ENCODE measurements at places on chromosomes 1 and 21. TPM values are rescaled to one million over a fixed set of nuclear protein-coding genes. Genes with fewer than 3 reads are reported as not detected.
A peak's percentile ranks its signal among the peaks of the same experiment; 100 is the strongest.

- DNase-seq = no peak
Measured at GRCh38 chr1:218156595-218156994, 128.5 kb upstream of the RRP15 start.

RPRD2 gene
- 38.5 TPM for total RNA-seq

CA6 gene
- total RNA-seq = not detected

- DNase-seq = peak; percentile 68
Measured at GRCh38 chr1:153771841-153772593, 3.2 kb upstream of the SLC27A3 start.

C2CD2 gene
- total RNA-seq = 31.6 TPM

ARMH1 gene
- total RNA-seq = 19.1 TPM

DNA sequence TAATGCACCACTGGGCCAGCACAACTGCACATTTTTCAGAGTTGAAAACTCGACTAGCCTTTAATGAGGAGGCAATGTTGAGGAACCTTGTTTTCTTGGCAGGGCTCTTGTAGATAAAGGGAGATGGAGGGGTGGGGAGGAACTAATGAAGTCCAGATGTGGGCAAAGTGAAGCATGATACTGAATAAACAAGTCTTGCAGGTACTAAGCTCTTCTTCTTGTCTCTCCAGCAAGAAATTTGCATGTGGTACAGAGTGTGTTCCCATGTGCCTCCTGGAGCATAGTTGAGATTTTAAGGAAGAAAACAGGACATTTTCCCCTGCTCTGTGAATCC lies 47.0 kb downstream of the PLPP3 start:
- no peak for DNase-seq

ARHGAP30 gene
- total RNA-seq = 1.4 TPM

ZBTB8A gene
- total RNA-seq = 14.8 TPM

DNA sequence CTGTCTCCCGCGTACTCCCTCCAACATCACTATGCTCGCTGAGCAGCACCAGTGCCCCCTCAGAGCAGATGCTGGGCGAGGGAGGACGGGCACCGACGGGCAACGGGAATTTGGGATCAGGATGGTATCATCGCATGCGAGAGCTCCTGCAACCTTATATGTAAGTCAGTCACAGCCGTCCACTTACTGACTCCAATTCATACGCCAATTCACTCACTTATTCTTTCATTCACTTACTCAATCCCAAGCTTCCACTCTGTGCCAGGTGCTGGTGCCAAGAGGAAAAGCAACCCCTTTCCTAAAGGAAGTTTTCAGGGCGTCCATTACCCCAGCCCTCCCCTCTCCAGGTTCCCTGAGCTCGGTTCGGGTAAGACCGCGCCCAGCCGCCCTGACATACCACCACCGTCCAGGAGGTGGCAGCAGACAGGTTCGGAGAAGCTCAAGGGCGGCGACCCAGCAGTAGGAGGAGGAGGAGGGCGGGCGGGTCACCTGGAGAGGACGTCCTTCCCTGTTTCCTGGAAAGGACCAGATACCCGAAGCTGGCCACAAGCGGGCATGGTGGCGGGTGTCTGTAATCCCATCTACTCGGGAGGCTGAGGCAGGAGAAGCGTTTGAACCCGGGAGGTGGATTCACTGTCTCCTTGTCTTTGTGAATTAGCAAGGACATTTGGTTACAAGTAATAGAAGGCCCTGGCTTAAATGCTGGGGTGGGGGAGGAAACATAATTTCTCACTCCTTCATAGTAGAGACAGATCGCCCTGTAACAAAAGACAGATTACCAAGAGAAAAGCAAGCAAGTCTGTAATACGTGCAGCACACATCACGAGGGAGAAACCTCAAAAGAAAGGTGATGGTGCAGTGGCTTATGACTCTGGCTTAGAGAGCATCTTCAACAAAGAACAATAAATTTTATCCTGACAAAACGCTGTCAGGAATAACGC lies 7.6 kb upstream of the IL22RA1 start:
- DNase-seq = peak; percentile 95

DNA sequence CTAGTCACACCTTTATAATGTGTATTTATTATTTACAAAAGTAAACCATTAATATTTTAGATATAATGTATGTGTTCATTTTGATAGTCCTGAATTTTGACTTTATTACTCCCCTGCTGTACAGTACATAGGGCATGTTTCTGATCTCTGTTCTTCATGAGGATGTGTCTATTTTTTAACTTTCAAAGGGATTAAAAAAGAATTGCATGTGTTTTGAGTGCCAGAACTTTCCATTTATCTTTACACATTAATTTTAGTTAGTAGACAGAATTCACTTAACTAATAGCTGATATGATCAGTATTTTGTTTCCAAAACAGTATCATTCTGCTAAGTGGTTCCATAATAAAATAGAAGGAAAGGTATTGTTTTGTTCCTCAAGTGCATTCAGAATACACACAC lies 3.1 kb downstream of the PBX1 start:
- DNase-seq = no peak

RNF2 gene
- 36.1 TPM for total RNA-seq

SYT14 gene
- 1.7 TPM for total RNA-seq

DNA sequence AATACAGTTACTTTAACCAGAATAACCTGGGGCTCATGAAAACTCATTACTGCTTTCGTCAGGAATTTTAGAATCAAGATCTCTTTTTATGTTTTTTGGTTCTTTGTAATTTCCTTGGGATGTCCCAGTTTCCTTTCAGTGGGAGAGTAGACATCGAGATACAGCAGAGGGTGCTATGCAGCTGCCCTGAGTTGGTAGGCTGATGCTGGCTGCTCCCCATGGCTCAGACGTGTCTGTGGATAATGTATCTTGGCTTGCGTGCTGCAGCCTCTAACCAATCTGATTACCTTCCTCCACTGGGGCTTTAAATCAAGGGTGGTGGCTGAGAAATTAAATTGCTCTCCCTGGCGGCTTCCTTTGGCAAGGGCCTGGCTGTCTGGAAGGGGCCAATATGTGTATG lies 253.7 kb downstream of the CACNA1E start:
- DNase-seq = no peak

GRCh38 chr1:1171161-1171545 lies 2.5 kb upstream of the TTLL10 start:
- no peak for DNase-seq

- DNase-seq = no peak
Measured at GRCh38 chr1:162094723-162095122, 25.2 kb downstream of the NOS1AP start.

- no peak for DNase-seq
Measured at GRCh38 chr1:179529482-179530195, 46.1 kb downstream of the NPHS2 start.

SYPL2 gene
- total RNA-seq = 0.14 TPM

DNA sequence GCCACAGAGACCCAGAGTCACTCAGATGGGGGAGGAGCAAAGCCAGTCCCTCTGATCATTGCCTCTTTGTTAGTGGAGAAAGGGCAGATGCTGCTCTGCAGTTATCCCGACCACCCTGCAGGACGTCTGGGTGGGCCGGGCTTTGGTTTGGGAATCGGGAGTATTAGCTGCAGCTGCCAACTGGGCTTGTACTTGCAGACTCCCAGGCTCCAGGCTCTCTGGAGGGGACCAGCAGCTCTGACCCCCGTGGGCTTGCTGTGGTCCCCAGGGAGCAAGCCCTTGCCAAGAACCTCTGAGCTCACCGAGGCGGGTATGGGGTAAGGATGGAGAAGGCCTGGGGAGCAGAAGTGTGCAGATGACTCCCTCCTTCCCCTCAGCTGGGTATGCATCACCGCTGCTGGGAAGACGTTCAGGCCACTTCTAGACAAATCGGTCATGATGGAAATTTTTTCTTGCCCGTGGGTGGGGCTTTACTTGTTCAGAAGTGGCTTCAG lies 21.6 kb downstream of the MAPKAPK2 start:
- no peak for DNase-seq

PCP4 gene
- 18.1 TPM for total RNA-seq

DNA sequence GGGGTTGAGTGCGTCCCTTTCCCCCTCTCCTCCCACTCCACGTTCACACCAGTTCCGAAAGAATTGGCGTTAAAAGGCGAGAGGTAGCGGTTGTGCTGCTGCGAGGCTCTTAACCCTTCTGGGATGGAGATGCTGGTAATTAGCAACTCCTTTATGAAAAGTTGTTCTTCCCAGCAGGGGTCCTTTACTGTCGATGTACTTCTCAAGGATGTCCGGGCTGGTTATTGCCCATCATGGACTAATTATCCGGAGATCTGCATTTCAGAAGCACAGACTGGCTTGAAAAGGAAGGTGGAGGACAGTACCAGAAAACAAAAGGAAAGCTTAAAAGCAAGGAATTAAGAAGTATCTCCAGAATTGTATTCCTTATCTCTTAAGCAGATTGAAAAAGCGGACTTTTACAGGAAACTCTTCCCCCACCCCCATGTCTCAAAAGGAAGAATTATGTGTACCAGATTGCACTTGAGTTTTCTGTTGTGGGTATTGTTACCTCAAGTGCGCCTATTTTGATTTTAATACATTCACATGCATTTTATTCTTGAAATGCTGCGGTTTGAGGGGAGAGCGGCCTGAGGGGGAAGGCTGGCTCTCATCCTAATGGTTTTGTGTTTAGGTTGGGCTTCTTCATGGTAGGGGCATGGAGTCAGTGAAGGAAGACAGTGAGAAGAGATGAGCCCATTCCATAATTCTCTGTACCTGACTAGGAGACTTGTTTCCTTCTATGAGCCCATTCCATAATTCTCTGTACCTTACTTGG lies 1.5 kb downstream of the AK4 start:
- DNase-seq = no peak

- DNase-seq = no peak
Measured at GRCh38 chr1:39940253-39940652, 14.7 kb upstream of the MFSD2A start.

SHE gene
- total RNA-seq = 0.47 TPM

HRNR gene
- not detected for total RNA-seq

GRCh38 chr1:229986737-229987337 lies 80.2 kb upstream of the GALNT2 start:
- DNase-seq = no peak

GRCh38 chr1:76713535-76713934 lies 153.7 kb upstream of the ST6GALNAC5 start:
- no peak for DNase-seq

GRCh38 chr21:31752352-31752751 lies 20.4 kb upstream of the SCAF4 start:
- DNase-seq = no peak

GRCh38 chr1:161157867-161158266 lies 1.4 kb upstream of the USP21 start:
- no peak for DNase-seq

DNA sequence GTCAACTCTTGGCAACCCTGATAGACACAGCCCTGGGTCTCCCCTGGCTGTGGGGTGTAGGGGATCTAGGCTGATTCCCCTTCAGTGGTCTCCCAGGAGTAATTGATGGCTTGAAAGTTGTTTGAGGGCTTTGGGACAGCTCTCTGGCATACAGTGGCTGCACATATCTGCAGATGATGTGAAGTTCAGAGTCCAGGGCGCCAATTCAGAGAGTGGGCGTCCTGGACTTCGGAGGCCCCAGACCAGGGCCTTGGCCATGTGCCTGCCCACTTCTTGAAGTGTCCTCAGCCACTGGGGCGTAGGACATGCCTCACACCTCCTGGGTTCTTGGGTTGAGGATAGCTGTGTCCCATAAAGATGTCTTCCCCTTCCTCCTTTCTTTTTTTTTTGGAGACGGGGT lies 2.6 kb downstream of the INAVA start:
- no peak for DNase-seq

- DNase-seq = no peak
Measured at GRCh38 chr1:175635092-175635491, 108.3 kb downstream of the TNR start.

Data from mesothelial cell of epicardium (in vitro differentiated cells).